Stimulated activated CD4-positive, alpha-beta T cell treated with anti-CD3 and anti-CD28 coated beads, Interleukin-2, amount 100 ng/mL, for 48 hours (primary cell): ENCODE measurements at places on chromosomes 5 and 9.

GRCh38 chr9:72615931-72616330 is 94.5 kb downstream of the TMC1 start:
- DNase-seq, result no peak

DNA sequence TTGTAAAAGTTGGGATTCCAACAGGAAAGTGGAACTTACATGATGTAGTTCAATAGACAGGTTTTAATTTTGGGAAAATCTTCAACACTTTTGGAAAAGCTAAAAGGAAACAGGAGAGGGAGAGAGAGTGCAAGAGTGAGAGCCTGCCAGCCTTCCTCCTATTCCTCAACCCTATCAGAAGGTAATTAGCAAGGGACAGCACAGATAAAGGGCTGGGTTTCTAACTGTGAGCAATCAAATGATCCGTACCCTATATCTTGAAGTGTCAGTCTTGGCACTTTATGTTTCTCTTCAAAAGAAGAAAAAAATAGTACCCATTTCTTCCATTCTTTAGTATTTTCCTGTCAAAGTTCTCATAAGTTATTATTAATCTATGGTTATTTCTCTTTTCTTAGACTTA is 79.4 kb downstream of the FER start:
- no peak for DNase-seq

- DNase-seq, result no peak
Observed at GRCh38 chr5:133969654-133970324, 1.4 kb upstream of the C5orf15 start.

DNA sequence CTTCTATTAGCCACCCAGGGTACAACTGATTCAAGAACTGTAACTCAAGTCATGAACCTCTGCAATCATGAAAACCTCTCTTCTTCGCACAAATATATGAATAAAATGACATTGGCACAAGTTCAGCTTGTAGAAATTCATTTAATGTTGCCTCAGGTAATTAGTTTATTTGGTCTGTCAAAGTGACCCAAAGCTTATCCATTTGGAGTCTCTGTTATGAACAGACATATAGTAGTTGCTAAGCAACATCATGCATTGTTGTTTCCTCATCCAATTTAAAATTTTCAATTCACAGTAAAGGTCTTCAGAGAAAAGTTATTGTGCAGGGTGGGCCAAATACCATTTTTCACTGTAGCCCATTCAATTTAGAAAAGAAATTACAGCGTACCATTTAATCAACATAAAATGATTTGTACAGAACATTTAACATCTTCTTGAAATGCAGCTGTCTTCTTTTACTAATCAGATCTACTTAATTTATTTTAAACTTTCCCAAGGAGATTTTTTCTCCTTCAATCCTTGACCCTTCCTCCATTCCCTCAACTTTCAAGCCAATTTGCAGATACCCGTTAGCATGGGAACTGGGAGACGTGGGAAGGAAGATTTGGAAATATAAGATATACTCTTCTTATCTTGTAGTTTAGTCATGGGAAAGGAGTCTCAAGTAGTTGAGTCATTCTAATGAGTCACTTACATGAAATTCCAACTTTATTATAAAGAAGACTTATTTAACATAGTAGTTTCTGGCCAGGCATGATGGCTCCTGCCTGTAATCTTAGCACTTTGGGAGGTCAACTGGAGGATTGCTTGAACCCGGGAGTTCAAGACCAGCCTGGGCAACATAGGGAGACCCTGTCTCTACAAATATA is 231.3 kb downstream of the ATPSCKMT start:
- no peak for DNase-seq

DNA sequence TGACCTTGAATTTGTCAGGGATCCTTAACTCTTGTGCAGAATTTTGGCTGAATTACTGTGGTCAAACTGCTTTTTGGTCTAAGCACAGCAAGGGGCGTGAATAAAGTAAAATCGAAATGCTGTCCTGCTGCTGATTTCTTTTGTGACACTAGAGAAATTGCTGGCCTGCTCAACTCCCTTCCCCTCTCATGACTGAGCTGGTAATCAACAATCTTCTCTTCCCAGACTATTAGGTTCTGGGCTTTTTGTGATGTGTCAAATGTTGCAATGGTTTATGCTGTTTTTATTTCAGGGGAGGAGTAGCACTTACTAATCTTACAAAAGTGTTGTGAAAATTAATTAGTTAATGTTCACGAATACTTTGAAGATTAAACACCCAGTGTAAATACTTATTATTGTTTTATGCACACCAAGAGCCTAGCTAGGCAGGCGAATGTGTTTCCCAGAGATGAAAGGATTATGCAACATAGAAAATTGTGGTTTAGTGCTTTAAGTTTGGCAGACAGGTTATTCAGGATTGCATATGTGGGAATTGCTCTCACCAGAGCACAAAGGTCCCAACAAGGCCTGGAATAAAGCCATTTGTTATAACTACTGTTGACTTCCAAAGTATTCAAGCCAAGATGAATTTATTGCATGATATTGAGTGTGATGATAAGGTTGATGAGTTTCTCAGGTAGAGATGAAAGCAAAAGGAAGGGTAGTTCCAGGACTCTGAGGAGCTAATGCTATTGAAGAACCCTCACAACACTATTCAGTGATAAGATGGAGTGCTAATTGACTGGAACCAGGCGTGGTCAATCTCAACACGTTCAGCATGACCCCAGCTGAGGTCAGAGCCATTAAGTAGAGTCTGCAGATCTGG is 280.7 kb upstream of the ZNF608 start:
- no peak for DNase-seq

DNA sequence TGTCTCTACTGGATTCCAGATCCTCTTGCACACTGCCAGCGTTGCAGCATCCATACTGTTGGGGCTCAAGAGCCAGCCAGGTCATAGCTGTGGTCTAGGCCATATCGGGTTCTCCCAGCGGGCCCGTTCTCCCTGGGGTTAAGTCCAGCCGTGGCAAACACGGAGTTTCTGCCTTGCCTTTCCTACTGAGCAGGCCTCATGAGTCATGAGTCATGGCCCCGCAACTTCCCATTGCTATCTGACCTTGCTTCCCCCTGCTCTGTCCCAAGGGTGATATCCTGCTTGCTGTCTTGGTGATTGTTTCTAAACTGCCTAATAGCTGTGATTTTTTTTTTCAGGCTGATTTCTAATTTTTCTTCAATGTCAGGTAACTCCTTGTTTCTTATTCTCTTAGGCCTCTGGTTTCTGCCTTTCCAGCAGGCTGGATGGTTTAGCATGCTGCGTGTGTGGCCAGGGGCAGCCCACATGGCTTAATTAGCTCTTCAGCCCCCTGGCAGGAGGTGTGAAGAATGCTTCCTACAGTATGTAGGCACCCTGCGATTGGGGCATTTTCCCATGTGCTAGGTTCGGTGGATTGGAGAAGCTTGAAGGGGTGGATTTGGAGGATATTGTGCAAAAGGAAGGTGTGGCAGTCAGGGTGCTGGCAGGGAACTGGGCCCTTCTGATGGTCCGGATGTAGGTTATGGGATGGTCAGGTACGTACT is 18.7 kb downstream of the DAPK1 start:
- no peak for DNase-seq

DNA sequence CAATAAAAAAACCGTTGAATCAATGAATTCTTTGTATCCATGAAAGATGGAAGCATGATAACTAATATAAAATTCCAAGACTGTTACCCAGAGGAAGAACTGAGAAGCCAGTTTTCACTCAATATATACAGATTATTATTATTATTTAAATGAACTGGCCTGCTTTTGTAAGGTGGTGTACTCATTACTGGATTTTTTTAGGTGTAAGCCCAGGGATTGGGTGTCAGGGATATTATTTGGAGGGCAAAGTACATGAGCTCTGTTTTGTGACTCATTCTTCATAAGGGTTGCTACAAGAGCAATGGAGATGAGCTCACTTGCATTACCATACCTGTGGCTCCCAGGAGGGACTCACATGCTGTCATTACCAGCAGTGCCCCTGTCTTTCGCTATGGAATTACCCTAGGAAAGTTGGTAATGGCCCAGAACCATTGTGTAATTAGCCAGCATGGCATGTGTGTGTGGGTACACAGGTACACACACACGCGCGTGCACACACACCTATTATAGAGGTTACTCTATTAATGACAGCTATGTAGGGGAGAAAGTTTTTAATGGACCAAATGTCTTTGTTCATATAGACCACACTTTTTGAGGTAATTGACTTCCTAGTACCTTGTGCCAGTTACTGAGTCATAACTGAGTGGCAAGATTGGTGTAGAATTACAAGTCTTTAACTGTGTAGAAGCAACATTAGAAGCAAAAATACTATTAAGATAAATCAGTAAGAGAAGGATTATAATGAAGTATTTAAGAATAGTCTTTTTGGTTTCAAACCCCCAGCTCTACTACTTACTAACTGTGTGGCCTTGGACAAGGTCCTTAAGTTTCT is 143.4 kb downstream of the GDNF start:
- DNase-seq, result no peak

- no peak for DNase-seq
Observed at GRCh38 chr9:30771760-30772159, 1612.7 kb upstream of the ACO1 start.

GRCh38 chr5:146751054-146751453 is 127.5 kb downstream of the PPP2R2B start:
- DNase-seq, result no peak

DNA sequence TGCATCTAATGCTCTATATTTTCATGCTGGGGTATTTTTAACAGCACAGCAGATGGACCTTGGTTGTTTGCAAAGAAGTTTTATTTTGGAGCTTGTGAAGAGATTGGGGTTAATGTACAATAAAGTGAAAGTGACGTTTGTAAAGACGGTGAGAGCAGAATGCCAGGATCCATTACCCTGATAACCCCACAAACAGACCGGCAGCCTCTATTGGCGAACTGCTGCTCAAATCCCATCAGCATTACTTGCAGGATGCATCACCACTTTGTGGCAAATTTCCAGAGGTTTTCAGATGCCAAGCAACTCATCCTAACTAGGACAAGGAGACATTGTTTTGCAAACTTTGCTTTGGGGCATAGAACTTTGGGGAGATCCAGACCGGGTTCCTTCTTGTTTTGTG is 383.3 kb upstream of the ZNF462 start:
- DNase-seq, result no peak

GRCh38 chr5:178177569-178177968 is 9.6 kb downstream of the GMCL2 start:
- no peak for DNase-seq

- DNase-seq, result no peak
Observed at GRCh38 chr9:105064248-105065097, 136.5 kb upstream of the ABCA1 start.

DNA sequence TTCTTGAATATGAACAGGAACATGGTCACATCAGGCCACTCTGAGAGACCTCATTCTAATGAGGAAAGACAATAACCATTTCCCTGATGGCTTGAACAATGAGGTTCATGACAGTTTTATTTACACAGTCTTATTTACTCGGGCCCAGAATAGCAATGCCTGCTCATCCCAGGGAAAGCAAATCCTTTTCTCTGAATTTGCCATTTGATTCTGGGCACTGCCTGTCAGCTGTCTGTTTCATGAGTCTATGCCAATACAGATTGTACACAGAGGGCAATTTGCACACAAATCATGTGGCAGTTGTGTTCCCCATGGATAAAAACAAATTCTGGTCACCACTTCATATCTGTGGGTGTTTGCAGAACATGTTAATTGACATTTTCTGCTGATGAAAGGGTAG is 492.5 kb downstream of the ACTL7B start:
- DNase-seq, result no peak

GRCh38 chr5:78979909-78980308 is 5.2 kb downstream of the ARSB start:
- no peak for DNase-seq

- DNase-seq, result no peak
Observed at GRCh38 chr5:93572608-93573353, 8.2 kb downstream of the NR2F1-AS1 start.

GRCh38 chr9:136197084-136197875 is 7.6 kb downstream of the LHX3 start:
- no peak for DNase-seq

DNA sequence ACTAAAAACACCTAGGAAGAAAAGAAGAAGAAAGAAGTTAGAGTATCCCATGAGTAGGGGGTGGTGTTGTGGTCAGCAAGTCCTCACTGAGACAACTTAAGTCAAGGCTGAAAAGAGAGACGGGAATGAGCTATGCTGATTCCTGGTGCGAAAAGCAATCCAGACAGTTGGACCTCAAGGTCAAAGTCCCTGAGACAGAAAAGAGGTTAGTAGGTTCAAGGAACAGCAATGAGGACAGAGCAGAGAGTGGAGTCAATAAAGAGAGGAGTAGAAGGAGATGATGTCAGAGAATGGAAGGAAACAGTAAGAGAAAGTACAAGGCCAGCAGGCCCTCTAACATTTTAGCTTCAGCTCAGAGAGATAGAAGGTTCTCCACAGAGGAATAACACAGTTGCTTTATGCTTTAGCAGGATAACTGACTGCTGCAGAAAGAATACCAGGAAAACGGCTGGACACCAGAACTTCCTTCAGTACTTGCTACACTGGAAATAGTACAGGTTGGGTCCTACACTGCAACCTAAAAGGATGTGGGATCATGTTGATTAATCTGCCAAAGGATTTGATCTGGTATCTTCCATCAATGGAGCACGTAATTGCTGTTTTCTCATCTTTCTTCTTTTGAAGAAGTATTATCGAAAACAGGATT is 43.6 kb downstream of the GNAQ start:
- no peak for DNase-seq

DNA sequence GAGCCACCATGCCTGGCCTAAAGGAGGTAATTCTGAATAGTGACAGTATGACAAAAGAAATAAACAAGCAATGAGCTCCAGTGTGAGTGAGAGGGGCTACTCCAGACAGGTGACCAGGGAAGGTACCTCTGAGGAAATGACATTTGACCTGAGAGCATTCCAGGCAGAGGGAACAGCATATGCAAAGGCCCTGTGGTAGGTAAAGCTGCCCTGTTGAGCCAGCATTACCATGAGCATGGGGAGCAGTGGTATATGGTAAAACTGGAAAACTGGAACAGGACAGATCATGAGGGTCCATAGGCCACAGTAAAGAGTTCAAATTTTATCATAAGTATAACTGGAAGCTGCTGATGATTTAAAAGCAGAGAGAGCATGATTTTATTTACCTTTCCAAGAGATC is 6.0 kb upstream of the SFXN1 start:
- DNase-seq, result no peak

DNA sequence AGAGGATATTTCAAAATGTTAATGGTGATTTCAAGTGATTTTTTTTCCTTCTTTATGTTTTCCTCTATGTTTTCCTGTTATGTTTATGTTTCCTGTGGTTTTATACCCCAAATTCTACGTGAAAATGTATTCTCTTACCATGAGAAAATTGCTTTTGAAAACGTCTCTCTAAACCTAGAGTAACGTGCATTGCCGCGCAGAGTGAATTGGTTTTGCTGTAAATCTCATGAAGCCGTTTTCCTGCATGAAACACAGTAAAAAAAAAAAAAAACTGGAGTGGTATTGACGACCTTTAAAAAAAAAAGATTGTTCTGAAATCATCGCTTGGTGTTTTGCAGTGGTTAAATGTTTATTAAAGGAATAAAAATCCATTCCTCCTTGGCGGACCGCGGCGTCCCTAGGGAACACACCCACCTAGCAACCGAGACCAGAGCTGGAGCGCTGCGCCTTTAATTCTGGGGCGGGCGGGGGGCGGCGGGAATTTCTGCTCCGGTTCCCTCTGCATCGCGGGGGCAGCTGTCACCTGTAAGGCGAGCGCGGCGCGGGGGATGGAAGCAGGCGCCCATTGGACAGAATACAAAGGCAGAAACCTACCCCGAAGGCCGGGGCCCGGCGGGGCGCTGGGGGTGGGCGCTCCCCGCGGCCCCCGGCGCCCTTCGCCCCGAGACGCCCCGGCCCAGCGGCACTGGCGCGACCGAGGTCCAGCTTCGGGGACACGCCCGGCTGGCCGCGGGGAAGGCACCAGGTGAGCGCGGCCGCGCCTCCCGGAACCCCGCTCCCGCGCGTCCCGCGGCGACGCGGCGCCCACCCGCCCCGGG is at the start of gene SOWAHA:
SOWAHA (plus strand) TSS at position 522 of the 818 bp plus-strand sequence. CDS start 320 bp downstream, outside the sequence.
- no peak for DNase-seq

- no peak for DNase-seq
Observed at GRCh38 chr9:83966209-83966582, 13.8 kb downstream of the HNRNPK start.
